ENCODE measurements at places on chromosomes 12 and 14.

DNA sequence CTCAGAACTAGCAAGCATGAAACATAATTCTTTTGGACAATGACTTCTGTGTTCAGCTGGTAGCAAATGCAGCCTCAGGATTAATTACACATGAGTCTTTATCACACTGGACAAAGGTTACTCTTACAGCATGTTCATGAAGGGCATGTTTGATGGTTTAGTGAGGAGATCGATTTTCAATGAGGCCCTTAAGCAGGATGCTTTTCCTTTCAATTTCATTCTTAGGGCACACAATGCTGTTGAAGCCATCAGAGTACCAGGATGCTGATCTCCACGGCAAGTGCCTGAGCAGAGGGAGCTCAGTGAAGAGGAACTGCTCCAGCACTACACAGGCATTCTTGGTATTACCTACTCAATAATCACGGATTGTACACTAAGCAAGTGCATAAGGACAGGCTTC is 542.0 kb downstream of the SNAPC1 start:
- no peak for DNase-seq

- DNase-seq = no peak
These were observed 94.6 kb upstream of the DAAM1 start for GRCh38 chr14:59093902-59094301.

GRCh38 chr12:68844788-68845695 is 37.1 kb downstream of the MDM2 start:
- DNase-seq = no peak

- no peak for DNase-seq
These were observed 2.0 kb upstream of the BEGAIN start for GRCh38 chr14:100589071-100589759.

- DNase-seq = no peak
These were observed 46.3 kb downstream of the NTF3 start for GRCh38 chr12:5478081-5478706.

DNA sequence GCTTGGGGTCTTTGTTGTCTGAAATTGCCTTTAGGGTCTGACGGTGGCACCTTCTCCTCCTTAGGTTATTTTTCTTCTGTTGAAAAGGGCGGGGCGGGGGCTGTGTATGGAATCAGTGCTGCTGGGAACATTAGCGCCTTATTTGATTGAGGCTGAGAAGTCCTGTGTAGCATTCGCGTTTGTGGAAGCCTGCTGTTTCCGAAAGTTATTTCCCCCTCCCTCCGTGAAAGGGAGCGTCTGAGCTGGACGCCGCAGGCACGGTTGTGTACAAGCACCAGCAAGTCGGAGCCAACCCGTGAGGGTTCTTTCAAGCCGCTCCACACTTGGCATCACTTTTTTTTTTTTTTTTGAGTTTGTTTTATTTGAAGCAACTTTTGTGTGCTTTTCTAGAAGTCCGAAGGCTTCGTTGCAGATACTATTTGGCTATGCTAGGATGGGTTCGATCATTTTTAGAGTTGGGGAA is 1.1 kb downstream of the SYNE2 start:
- DNase-seq = peak; percentile 63

DNA sequence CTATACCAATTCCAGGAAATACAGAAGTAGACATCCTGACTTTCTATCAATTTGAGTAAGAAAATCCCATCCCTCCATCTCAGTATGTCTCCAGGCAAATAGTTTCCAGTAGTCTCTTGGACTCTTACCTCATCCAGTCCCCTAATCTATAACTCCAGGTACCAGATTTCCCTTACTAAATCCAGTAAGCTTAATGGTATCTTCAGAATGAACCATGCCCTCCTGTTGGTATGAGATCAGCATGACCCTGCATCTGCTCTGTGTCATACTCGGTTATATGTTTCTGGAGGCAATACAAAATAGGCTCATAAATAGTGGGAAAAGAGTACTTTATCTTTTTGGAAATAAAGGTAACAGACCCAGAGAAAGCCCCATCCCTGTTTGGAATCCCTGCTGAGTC is 18.4 kb downstream of the PIGH start:
- DNase-seq = no peak

DNA sequence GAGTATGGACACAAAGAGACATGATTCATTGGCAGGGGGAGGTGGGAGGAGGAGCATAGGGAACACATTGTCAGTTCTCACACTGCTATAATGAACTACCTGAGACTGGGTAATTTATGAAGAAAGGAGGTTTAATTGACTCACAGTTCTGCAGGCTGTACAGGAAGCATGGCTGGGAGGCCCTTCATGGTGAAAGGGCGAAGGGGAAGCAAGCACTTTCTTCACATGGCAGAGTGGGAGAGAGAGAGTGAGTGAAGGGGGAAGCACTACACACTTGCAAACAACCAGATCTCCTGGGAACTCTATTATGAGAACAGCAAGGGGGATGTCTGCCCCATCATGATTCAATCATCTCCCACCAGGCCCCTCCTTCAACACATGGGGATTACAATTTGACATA is 391.8 kb downstream of the BMP4 start:
- no peak for DNase-seq

DNA sequence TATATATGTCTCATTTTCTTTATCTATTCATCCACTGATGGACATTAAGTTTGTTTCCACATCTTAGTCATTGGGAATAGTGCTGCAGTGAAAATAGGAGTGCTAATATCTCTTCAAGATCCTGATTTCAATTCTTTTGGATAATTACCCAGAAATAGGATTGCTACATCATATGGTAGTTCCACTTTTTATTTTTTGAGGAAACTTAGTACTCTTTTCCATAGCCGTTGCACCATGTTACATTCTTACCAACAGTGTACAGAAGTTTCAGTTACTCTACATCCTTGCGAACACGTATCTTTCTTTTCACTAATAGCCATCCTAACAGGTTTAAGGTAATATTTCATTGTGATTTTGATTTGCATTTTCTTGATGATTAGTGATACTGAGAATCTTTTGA is 29.8 kb downstream of the TESPA1 start:
- no peak for DNase-seq

- DNase-seq = no peak
These were observed 951 bp downstream of the NR1H4 start for GRCh38 chr12:100474617-100475016.

DNA sequence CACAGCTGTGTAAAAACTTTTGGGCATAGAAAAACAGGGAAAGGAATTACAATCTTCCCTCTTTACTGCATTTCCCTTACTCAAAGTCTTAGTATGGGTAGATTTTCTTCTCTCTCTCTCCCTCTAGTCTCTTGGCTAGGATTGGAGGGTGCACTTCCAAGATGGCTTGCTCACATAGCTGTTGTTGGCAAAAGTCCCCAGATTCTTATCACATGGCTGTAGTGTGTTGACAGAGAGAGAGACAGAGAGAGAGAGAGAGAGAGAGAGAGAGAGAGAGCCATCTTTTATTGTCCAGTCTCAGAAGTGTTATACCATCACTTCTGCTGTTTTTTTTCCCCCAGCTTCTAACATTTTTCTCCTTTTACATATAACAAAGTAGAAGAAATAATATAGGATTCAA is 6.3 kb upstream of the OR4E2 start:
- no peak for DNase-seq
